ENCODE measurements at places on chromosomes 13 and 19.

DNA sequence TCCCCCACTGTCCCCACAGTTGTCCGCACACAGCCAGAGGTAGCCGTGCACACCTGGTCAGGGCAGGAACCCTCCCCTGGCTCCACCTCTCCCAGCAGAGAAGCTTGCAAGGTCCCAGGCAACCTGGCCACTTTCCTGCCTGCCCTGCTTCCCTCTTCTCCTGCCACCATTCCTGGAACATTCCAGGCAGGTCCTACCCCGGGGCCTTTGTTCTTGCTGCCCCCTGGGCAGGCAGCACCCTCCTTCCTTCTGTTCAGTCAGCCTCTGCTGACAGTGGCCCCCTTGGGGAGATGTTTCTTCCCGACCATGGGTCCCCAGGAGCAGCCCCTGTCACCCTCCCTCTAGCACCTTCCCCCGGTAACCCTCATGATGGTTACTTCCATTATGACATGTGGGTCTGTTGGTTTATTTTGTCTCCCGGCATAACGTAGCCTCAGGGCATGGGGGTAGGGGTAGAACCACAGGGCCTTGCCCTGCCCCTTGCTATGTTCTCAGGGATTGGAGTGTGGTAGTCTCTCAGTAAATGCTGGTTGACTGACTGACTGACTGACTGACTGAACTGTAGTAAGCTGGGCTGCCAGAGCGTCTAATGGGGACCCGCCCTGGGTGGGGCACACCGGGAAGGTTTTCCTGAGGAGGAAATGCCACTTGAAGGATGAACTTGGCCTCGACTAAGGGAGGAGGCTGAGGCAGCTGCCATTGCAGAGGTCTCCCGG, 10.8 kb downstream of the PAK4 start:
- DNase-seq = no peak

DNA sequence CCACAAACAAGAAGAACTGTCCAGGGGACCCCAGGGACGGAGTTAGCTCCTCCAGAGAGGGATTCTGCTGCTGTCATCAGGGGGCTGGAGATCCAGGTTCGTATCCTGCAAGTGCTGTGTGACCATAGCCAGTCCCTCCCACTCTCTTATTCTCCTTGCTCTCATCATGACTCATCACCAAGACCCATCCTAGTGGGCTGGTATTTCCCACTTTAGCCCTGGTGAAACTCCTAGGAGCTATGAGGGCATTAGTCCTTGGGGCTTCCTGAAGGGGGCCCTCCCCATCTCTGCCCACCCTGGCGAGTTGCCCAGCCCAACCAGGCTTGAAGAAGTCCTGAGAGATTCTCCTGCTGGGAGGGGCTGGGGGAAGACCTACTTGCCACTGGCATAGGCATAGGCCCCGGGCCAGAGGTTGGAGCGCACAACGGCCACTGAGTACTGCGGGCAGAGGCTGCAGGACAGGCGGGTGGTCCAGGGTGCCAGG, 7.5 kb upstream of the DMWD start:
- no peak for DNase-seq

DNA sequence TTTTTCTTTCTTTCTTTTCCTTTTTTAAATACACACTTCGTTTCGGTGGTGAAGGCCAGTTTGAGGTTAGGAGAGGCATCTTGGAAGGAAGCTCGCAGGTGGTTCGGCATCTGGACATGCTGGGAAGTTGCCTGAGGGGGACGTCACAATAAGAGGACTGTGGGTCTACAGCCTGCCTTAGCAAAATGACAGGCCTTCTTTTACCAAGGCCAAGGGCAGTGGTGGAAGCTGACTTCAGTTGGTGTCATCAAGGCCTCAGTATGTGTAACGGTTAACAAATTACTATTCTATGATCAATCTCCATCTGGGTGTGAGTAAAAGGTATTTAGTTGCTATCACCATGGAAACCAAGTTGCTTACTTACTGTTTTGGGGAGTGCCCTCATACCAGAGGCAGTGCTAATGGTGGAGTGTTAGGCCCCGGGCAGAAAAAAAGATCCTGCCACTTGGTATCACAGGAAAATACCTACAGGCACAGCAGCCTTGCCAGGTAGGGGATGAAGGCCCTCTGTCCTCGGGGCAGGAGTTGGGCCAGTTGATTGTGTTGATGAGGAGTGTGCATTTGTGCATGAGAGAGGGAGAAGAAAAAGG, 10.3 kb downstream of the ACTN4 start:
- no peak for DNase-seq

GRCh38 chr19:16445238-16446107, 26.3 kb downstream of the EPS15L1 start:
- DNase-seq = no peak
